ENCODE measurements at places on chromosomes 3 and 15. TPM values are rescaled to one million over a fixed set of nuclear protein-coding genes. Genes with fewer than 3 reads are reported as not detected.
A peak's percentile ranks its signal among the peaks of the same experiment; 100 is the strongest.

DNA sequence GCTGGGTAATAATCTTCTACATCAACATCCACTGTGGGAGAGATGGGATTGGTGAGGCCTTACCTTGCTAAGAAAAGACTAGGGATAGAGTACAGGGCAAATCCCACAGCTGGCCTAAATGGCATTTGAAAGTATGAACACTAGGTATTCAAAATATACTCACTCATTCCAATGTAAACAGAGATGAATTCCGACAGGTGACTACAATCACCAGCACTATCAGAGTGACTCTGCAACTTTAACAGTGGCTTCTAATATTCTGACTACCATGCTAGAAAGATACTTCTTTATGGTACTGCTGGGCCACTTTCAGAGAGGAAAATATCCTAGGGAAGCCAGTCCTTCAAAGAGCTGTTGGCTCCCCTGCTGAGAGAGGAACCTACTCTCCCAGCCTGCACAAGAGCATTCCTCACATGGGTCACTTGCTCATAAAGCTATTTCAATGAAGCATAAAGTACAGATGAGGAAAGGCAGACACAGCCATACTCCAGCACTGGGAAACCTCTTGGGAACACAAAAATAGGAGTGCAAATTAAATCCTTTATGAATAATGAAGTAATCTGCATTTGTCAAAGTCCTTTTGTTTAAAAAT is 21.5 kb upstream of the MAN2C1 start:
- DNase-seq = no peak

- no peak for DNase-seq
Observed at GRCh38 chr15:99475754-99476412, 89.9 kb upstream of the MEF2A start.

The ECE2 gene
- not detected for total RNA-seq

GRCh38 chr3:153767601-153768560 is 353.3 kb upstream of the ARHGEF26 start:
- no peak for DNase-seq

DNA sequence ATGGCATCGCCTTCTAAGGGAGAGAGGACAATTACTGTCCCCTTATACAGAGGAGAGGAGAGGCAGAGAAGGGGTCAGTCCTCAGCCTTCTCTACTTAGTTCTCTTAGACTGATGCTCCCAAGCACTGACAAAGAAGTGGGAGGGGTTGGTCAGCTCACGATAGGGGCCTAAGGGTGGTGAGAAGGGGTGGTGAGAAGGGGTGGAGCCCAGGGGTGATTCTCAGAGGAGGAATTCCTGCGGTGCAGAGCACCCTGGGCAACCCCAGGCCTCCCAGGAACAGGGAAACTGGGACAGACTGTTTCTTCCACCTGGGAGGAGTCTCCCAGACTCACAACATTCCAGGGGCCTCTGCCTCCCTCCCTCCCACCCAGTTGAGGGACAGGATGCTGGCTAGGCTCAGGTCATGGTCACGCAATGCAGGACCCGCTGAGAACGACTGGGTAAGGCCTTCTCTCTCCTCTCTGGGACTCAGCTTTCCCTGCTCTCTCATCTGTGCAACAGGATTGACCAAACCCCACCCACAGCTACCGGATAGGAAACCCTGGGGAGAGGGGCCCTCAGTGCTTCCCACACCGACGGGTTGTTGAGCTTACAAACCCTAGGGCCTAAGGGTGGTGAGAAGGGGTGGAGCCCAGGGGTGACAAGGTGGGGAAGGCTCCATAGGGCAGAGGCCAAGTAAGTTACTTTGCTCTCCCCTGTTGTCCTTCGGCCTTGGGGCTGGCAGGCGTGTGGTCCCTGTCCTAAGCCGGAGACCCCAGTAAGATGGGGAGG is 1.5 kb downstream of the TPRA1 start:
- DNase-seq = no peak

GRCh38 chr15:76164602-76165001 is 104.8 kb downstream of the TMEM266 start:
- no peak for DNase-seq

GRCh38 chr15:90058775-90059174 is 43.5 kb downstream of the IDH2 start:
- no peak for DNase-seq

The FAM81A gene
- total RNA-seq = 0.58 TPM

GRCh38 chr15:70269991-70270751 is 172.5 kb upstream of the TLE3 start:
- no peak for DNase-seq

GRCh38 chr3:58555203-58555602 is 18.2 kb upstream of the ACOX2 start:
- no peak for DNase-seq

DNA sequence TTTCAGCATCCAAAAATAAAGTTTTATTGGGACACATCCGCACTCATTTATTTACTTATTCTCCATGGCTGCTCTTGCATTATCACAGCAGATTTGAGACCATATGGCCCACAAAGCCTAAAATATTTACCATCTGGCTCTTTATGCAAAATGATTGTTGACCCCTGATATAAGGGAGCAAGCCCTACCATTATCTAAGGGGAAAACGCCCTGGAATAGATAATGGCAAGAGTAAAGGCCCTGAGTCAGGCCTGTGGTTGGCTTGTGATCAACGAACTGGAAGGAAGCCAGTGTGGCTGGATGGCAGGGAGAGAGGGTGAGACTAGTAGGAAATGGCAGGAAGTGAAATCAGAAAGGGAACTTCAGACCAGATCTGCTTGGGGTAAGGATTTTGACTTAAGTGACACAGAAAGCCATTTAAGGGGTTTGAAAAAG is 24.6 kb upstream of the DMXL2 start:
- DNase-seq = no peak

GRCh38 chr3:77038930-77039605 is 831 bp upstream of the ROBO2 start:
- DNase-seq = no peak

DNA sequence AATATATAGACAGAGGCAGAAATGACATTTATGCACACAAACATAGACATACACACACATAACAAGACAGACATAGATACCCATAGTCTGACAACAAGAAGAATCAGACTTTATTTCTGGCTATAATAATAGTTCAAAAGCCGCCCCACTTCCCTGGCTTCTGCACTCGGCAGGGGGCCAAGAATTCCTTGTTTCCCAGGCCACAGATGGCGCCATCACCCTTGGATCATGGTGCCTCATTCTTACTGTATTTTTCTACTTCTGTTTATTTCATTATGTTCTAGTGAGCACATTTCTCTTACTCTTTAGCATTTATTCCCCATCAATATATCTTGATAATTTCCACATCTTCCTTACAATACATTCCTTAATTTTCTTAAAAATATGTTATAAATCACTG is 387.5 kb downstream of the NLGN1 start:
- DNase-seq = no peak

The SNUPN gene
- total RNA-seq = 16.0 TPM

DNA sequence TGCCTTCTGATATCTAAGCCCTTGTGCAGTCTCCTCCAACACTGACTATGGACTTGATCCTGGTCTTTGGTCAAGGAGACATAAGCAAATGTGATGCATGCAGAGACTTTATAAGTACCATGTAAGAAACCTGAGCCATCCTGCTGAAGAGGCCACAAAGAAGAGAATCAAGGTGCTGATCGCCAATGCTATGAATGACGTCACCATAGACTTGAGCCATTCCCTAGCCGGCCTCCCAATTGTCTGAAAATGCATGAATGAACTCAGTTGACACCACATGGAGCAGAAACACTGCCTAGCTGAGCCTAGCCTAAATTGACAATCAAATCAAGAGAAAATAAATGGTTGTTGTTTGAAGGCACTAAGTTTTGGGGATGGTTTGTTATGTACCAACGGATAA is 51.9 kb downstream of the CERS3 start:
- no peak for DNase-seq

DNA sequence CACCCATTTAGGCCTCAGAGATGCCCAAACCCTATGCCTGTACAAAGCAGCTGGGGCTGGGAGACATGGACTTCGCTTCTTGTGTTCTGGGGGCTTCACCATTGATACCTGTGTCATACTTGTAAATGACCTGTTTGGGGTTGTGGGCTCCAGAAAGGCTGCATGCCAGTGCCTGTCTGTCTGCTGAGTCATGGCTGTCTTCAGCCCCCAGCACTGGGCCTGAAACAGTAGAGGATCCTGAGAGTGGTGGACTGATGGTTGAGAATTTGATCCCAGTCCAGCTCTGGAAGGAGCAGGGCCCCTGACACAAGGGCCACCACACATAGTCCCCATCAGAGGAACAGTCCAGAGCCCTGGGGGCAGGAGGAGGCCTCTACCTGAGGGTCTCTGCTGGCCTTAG is 24.6 kb upstream of the APEH start:
- no peak for DNase-seq

GRCh38 chr3:161914703-161915417 is 418.3 kb downstream of the OTOL1 start:
- peak; percentile 21 for DNase-seq

GRCh38 chr3:53820756-53821580 is 25.3 kb downstream of the CHDH start:
- DNase-seq = no peak

DNA sequence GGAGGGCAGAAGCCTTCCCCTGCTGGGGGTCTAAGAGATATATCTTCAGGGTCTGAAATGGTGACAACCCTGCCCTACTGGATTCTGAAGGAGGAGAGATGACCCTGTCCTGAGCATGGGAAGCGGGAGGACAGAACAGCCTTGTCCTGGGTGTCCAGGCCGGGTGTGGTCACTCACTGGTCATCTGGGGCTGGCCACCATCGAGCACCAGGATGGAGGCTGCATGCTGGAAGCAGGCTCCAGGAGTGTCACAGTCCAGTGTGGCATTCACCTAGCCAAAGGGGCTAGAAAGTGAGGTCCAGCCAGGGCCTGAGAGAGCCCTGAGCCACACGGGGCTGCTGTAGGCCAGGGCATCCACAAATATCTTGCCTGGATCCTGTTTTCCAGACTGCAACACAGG is 5.2 kb downstream of the CDHR4 start:
- no peak for DNase-seq

GRCh38 chr3:192920411-192920810 is 2.8 kb upstream of the MB21D2 start:
- DNase-seq = no peak

The RTP3 gene
- total RNA-seq = not detected

The HERC2 gene
- total RNA-seq = 86.2 TPM

The GOLGA6A gene
- 0.89 TPM for total RNA-seq

DNA sequence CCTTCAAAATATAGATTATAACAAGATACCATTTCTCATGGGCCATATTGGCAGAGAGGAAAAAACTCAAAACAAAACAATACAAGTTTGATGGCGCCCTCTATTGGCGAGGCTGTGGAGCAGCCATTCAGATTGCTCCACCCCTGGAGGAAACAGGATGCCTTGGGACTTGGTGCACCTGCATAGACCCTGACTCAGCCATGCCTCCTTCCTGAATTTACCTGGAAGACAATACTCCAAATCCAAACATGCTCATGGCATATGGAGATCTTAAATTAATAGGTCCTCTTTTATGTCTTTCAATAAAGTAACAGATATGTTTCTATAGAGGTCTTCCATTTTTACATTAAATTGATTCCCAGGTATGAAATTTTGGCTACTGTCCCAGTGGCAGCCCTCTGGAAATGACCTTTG is 90.0 kb downstream of the APBA2 start:
- DNase-seq = no peak

GRCh38 chr3:37987751-37988179 is 2.8 kb upstream of the VILL start:
- DNase-seq = no peak

The ADCY5 gene
- total RNA-seq = 33.8 TPM

DNA sequence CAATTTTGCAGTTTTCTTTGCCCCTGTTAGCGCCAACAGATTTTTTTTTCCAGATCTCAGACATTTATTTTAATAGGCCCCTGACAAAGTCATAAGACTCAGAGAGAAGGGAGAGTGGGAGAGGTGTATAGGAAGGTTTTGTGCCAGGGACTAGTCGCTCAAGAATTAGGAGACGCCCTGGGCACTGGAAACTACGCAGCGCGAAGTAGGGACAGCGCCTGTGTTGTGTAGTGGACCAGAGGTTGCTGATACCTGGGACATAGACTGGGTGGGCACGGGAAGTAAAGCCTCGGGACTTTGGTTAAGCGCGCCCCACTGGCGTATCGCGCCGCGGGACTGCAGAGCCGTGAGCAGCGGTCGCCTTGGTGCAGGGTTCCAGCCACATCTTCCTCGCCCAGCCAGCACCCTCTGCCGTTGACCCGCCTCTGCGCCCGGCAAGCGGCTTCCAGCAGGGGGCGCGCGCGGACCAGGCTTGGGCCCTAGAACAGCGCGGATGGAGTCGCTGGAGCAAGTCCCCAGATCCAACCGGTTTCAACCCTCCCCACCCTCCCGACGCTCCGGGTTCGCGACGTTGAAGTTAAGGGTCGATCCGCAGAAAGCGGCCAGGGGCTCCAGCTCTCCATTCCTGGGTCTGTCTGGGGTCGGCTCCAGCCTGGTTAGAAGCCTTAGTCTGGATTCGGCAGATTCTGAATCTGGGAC is 3.0 kb upstream of the ISLR2 start:
- DNase-seq = peak; percentile 95

DNA sequence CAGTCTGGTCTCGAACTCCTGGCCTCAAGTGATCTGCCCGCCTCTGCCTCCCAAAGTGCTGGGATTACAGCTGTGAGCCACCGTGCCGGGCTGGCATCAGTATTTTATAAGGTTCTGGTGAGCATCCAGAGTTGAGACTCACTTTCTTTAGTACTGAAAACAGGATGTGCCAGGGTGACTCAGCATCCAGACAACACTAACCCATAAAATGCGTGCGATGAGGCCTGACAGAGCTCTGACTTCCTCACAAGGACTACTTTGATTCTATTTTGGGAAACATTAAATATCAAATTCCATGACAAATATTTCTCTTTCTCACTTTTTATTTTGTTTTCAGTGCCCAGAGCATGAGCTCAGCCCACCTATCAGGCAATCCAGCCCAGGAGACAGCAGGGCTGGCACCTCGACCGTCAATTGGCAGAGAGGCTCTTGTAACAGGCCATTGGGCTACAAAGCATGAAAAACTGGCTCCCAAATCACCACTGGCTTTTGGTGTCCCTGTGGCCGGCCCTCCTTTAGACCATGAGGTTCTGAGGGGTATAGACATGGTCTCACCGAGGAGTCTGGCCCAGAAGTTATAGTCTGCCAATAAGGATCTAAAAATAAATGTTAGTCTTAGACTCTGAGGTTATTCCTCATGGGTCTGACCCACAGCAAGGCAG is 75.0 kb downstream of the FEM1B start:
- DNase-seq = no peak

The NOX5 gene
- total RNA-seq = not detected

- DNase-seq = no peak
Observed at GRCh38 chr15:84760219-84760618, 11.8 kb downstream of the ZNF592 start.

The RTP1 gene
- not detected for total RNA-seq

- DNase-seq = no peak
Observed at GRCh38 chr15:60835974-60836373, 357.0 kb upstream of the ICE2 start.

The IL17RC gene
- total RNA-seq = 13.4 TPM
